ENCODE measurements at places on chromosomes 7 and 10.

DNA sequence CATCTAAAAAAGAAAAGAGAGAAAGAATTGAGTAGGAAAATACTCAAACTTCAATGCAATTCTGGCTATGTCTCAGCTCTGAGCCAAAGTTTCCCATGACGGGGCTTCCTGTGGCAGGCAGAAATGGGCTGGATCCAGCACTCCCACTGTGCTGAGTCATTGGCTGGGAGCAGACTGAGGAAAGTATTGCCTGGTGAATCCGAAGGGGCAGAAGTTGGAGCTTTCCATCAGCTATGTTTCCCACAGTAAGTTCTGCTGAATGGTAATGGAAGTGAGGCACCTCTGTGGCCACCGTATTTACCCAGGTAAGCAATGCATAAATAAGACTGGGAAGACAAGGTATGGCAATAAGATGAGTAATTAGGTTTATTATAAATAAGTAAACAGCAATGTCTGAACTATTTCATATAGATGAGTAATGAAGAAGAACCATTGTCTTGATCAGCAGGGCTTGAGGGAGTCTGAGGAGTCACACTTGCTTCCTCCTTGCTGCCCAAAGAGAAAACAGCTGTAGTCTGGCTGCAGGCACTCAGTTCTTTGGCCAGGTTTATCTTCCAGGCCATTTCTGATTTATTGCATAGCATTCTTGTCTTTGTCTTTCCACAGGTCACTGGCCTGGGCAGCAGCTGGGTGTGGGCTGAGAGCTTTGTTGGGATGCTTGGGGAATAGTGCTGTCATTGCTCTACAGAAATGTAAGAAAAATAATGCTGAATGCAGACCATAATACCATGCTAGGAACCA lies 255.3 kb downstream of the DNAJB9 start:
- DNase-seq = no peak

DNA sequence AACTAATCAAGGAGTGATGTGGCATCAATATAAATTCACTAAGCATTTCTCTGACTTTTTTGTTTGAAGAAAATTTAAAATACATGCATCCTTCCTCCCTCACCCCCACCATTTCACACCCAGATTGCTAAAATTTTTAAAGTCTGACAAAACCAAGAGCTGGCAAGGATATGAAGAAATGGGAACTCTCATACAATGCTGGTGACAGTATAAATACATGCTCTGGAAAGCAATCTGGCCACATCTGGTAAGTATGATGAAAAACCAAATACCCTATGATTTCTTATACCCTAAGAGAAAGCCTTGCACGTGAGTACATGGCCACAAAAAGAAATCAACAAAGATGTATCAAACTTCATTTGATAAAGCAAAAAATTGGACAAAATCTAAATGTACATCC lies 31.2 kb downstream of the P4HA1 start:
- no peak for DNase-seq

- no peak for DNase-seq
These were observed 73.3 kb upstream of the MYL10 start for GRCh38 chr7:101702362-101702850.

GRCh38 chr7:142168746-142169145 lies 57.2 kb downstream of the MGAM2 start:
- no peak for DNase-seq

DNA sequence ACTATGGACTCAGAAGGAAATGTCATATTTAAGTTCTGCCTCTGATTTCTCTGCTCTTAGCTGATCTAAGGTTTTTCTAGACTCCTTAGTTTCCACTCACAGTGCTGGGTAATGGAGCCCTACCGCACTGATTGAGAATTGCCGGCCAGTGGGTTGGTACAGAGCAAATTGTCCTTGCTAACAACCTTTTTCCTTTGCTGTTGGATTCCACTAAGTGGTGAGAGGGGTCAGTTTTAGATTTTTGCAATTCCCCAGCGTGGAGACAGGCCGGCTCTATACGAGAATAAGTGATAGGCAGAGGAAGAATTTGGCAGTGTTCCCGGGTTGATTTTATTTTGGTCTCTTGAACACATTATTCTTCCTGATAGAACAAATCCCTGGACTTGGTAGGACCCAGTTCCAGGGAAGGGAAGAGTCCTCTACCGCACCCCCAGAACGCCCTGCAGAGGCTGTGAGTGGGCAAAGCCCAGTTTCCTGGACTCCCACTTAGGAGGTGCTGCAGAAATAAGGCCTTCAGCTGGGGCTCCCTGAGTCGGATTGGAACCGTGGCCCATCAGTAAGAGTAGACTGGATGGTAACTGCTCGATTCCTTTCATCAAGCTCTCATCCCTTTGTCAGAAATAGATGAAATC lies 3.0 kb upstream of the NRP1 start:
- no peak for DNase-seq
